Epithelial cell of proximal tubule (primary cell): ENCODE measurements at places on chromosomes 12 and 14. TPM values are rescaled to one million over a fixed set of nuclear protein-coding genes. Genes with fewer than 3 reads are reported as not detected.

Gene GDF3
- not detected in 2 replicates for total RNA-seq

Gene KLRB1
- not detected in 2 replicates for total RNA-seq

Gene FGF23
- not detected in 2 replicates for total RNA-seq

Gene KRT73
- total RNA-seq: not detected in 2 replicates

Gene SART3
- total RNA-seq: 43.4 and 68.0 TPM in 2 replicates

Gene CRACR2A
- 1.7 and 4.5 TPM in 2 replicates for total RNA-seq

Gene ESRRB
- 0.17 TPM in 1 of 2 replicates, not detected in the other for total RNA-seq

Gene DIO3
- not detected in 2 replicates for total RNA-seq

Gene SMCO2
- not detected in 2 replicates for total RNA-seq

Gene NELL2
- 0.46 and 4.1 TPM in 2 replicates for total RNA-seq

Gene ABCD2
- not detected in 2 replicates for total RNA-seq

Gene NTS
- total RNA-seq: 0.51 TPM in 1 of 2 replicates, not detected in the other

GRCh38 chr14:51871846-51872245, 11.4 kb downstream of the GNG2 start:
- no peak for DNase-seq

DNA sequence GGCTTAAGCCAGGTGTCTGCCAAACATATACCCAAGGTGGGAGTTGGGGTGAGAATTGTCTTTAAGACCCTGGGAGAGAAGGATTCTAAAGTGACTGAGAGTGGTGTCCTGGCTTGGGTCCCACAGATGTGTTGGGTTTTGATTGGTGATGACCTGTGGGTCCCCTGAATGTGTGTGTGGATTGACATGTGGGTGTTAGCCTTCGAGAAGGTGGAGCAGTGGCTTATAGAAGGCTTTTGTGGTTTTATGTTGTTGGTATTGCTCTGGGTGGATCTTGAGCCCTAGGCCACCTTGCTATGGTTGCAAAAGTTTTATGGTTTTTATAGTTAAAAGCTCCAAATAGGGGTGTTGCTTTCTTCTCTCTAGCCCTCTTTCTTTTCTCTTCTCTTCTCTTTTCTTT, 29.7 kb downstream of the PLEKHG3 start:
- DNase-seq: no peak

DNA sequence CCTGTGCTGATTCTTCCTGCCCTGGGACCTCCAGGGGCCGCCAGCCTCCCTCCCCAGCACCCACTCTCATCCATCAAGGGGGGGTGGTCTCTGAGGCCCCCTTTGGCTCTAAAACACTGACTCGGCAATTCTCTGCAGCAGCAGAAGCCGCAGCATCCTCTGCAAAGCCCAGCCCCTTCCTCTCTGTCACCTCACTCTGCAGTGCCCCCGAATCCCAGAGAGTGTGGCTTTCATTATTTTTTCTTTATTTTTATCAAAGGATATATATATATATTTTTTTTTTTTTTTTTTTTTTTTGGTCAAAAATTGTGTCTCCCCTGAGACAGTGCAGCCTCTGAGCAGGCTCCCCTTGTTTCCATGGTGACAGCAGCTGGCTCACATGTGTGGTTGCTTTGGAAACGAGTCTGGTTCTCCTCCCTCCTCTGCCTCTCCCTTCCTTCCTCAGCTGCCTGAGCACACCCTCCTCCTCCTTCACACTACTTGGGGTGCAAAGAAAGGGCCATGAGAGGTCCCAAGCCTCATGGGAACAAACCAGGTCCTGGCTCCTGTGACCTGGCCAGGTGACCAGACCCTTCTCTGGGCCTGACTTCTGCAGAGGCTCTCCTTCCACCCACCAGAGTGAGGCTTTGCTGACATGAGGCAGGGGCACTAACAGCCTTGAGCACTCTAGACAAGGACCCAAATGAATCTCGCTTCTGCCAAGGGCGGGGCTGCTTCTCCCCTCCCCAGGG, 100.5 kb downstream of the LRRC74A start:
- no peak for DNase-seq

DNA sequence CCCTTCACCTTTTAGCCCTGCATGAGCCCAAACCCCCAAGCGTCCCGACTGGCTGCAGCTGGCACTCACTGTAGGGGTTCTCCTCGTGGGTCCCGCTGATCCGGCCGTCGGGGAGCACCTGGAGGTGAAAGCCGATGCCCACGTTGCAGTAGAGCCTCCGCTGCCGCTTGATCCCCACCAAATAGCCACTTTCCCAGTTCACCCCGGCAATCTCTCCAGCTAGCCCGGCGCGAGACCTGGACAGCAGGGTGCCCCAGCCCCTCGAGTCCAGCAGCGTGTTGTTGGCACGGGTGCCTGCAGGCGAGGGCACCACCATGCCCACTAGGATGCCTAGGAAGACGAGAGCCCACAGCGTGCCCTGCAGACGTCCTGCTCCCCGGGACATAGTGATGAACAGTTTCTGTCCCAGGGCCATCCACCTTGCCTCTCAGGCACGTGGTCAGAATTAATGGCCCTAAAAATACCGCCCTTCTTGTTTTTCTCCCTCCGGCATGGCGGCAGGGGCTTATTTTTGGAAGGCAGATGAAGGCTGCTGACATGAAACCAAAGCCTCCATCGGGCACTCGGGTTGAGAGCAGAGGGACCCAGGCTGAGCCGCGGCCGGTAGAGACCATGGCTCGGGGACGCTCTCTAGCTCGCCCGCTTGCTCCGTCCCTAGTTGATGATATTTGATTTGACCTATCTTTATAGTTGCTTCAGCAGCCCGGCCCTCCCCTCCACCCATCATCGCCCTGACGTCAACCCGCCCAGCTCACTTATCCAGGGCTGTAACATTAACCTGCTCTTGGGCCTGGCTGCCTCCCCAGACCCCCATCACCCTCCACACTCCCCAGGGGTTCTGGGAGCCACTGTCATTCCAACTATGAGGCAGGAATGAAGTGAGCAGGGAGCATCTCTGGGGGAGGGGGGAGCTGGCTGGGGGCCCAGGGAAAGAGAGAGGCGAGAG, at the start of gene FGF6:
Gene FGF6, minus strand, starts transcription at position 660 of the 946 bp plus-strand sequence. Its CDS starts 245 bp downstream, at position 415.
- DNase-seq: no peak

DNA sequence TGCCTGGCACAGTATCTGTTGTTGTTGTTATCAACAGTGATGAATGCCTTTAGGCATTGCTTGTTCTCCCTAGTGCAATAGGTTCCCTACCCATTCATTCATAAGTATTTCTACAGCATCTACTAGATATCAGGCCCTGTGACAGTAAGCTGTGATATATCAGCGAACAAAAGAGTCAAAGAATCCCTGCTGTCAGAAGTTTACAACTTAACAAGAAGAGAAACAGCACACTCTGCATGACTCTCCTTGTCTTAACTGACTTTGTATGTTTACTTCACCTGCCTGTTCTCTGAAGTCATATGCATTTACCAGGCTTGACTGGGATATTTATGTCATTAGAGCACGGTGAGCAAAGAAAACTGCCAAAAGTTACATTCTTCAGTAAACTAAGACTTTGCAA, 452.2 kb upstream of the RPL10L start:
- no peak for DNase-seq

- no peak for DNase-seq
These were observed 137.3 kb downstream of the CACNA1C start for GRCh38 chr12:2190085-2190484.

DNA sequence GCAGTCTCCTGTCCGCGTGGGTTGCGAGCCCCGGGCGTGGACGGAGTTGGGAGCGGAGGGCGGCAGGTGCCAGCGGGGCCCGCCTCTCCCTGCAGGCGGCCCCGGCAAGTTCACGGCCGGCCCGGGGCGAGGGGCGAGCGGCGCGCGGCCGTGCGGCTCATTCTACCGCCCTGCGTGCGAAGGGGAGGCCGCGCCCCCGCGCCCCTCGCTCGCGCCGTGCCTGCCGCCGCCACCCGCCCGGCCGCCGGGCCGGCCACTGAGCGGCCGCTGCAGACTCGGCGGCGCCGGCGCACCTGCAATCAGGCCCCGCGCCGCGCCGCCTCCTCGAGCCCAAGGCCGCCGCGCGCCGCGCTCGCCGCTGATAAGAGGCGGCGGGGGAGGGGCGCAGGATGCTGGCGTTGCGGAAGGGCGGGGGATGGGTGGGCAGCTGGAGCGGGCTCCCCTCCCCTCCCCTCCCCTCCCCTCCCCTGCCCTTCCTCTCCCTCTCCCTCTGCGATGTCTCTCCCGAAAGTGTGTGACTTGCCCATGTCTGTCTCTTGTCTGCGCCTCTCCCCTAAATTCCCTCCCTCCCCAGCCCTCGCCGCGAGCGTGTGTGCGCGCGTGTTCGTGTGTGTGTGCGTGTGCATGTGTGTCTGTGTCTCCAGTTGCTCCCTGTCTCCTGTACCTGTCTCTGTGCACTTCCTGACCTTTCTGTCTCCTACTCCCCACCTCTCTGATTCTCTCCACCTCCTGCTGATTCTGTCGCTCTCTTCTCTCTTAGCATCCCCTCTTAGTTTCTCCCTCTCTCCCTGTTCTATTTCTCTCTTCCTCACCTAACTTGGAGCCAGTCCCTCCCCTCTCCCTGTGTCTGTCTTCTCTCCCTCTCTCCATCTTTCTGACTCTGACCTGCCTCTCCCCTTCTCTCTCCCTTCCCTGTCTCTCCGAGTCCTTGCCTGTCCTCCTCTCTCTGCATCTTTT, 768.1 kb upstream of the TBX3 start:
- DNase-seq: no peak

DNA sequence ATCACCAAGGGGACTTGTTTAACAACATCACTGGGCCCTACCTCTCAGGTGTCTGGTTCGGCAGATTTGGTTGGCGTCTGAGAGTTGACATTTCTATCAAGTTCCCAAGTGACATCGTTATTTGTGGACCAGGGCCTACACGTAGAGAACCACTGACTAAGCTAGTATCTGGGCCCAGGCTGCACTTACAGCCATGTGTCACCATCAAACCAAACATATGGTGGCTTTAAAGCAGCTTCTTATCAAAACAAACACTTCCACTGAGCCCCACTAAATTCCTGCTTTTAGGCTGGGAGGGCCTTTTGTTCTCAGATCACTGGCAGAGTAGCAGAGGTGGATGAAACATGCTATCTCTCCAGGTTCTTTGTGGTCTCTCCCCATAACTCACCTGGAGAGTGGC, 220.5 kb downstream of the PELI2 start:
- DNase-seq: no peak

DNA sequence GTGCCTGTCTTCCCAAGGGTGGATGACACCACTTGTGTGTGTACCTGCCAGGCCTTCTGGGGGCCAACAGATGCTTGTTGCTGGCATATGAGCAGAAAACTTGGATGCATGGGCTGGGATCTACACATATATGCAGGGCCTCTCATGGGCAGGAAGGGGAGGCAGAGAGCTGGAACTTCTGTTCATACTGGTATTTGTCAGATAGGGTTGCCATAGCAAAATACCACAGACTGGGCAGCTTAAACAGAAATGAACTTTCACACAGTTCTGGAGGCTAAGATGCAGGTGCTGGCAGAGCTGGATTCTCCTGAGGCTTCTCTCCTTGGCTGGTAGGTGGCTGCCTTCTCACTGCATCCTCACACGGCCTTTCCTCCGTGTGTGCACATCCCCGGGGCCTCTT, 121.8 kb downstream of the SUDS3 start:
- DNase-seq: no peak

GRCh38 chr14:38662781-38663180, 406.9 kb upstream of the CLEC14A start:
- DNase-seq: no peak

DNA sequence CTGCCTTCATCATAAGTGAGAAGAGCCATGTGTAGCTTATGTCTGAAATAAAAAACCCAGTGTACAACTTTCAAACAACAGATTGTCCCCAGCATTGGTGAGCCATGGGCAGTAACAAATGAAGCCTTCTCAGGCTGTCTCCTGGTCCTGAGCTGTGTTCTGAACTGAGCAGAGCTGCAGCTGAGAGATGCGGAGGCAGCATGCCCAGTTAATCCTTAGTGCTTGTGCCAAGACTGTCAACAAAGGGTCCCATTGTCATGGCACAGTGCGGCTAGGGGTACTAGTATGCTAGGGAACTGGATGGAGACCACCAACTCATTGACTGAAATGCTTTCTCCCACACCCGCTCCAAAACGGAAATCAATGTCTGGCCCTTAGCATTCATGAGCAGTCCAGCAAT, 154.3 kb downstream of the RMST start:
- DNase-seq: no peak

- no peak for DNase-seq
These were observed 223.1 kb upstream of the CAND1 start for GRCh38 chr12:67046062-67046461.

GRCh38 chr12:3836641-3837040, 36.6 kb downstream of the PARP11 start:
- DNase-seq: no peak

- peak; percentile 78 for DNase-seq
These were observed 58.3 kb upstream of the RFLNA start for GRCh38 chr12:124236625-124237031.

DNA sequence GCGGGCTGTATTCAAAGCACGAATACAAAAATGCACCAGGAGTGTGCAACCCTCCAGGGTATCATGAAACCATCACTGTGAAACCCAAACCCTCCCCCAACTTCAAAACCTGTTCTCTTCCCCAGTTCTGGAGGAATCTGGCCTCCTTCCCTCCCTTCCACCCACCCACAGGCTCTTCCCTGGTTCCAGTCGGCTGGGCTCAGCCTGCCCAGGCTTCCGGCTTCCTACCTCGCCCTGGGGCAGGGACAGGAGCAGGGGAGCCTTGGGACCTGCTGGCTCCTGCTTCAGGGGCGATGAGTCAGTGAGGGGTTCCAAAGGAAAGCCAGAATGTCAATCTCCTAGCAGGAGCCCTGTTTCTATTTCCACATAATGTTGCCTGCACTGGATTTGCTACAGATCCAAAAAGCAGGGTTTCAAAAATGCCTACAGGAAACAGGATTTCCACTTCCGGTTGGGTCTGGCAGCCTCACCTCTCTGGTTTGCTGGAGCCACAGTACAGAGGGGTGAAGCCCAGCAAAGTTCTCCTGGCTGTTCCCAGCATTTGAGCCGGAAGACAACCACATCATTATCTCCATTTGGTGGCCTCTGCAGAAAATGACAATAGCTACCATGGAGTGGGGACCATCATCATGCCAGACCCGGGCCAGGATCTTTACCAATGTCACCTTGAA, 278.3 kb downstream of the DPF3 start:
- no peak for DNase-seq

DNA sequence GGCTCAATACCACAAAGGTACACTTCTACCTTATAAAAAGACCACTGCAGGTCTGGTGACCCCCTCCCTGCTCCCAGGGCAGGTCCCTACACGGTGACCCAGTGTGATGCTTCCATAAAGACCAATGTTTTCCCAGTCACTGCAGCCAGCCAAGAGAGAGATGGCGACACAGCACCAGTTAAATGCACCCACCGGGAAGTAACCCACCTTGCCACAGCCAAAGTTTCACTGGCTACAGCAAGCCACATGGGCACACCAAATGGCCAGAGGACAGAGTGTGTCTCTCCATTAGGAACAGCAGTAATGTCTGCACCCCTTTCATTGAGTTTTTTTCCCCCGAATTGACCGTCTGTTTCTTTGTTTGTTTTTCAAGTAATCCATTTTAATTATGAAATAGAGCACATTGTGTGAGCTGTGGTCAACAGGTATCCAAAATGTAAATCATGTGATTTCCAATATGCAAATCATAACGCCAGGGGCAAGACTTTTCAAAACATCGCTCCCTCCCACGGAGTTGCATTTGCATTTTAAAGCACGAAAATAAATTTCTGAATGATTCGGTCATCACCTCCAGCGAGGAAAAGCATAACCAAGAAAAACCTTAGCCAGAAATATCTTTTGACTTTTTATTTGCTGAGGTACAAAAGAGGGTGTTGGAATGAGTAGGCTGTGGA, 48.9 kb upstream of the EML1 start:
- no peak for DNase-seq

GRCh38 chr12:129753586-129753985, 150.2 kb downstream of the TMEM132D start:
- DNase-seq: no peak

GRCh38 chr14:99518441-99519346, 37.5 kb downstream of the CCNK start:
- no peak for DNase-seq
